ENCODE measurements at places on chromosomes 6 and 20. TPM values are rescaled to one million over a fixed set of nuclear protein-coding genes. Genes with fewer than 3 reads are reported as not detected.
A peak's percentile ranks its signal among the peaks of the same experiment; 100 is the strongest.

MRPS18B gene
- total RNA-seq: 38.6 TPM

- peak; percentile 35 for DNase-seq
These were observed 17.8 kb downstream of the LRP11 start for GRCh38 chr6:149846321-149846720.

DNA sequence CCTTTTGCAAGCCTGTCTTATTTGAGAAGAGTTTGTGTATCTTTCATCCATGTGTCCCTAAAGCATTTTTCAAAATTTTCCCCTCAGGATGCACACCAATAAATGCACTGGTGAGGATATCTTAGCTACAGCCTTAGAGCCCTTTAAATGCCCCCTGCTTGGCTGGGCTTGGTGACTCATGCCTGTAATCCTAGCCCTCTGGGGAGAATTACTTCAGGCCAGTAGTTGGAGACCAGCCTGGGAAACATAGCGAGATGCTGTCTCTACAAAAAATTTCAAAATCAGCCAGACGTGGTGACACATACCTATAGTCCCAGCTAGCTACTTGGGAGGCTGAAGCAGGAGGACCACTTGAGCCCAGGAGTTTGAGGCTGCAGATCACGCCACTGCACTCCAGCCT, 33.8 kb upstream of the PLCB4 start:
- no peak for DNase-seq

PLAGL1 gene
- 33.6 TPM for total RNA-seq

DNA sequence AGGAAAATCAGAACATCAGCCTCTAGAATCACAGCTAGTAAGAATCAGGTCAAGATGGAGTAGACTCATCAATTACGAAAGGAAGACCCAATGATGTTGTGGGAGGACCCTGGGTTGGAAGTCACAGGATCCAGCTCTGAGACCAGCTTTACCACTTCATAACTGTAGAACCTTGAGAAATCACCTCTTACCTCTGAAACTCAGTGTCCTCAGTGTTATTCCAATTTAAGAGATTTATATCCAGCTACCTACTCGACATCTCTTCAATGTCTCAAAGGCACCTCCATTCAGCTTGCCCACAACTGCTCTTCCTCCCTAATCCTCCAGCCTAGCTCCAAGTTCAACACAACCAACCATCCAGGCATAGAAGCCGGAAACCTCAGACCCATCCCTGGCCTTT, 16.3 kb downstream of the MRPL14 start:
- no peak for DNase-seq

GRCh38 chr6:291204-291696, 1.0 kb upstream of the DUSP22 start:
- DNase-seq: no peak

TSPO2 gene
- total RNA-seq: not detected

DNA sequence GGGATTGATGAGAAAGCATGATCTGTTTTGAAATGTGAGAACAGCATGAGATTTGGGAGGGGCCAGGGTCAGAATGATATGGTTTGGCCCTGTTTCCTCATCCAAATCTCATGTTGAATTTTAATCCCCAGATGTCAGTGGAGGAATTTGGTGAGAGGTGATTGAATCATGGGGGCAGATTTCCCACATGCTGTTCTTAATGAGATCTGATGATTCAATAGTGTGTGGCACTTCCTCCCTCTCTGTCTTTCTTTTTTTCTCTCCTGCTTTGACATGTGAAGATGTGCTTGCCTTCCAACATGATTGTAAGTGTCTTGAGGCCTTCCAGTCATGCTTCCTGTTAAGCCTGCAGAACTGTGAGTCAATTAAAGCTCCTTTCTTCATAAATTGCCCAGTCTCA, 1060.3 kb upstream of the CITED2 start:
- DNase-seq: no peak

ELOVL2 gene
- 1.3 TPM for total RNA-seq

DNA sequence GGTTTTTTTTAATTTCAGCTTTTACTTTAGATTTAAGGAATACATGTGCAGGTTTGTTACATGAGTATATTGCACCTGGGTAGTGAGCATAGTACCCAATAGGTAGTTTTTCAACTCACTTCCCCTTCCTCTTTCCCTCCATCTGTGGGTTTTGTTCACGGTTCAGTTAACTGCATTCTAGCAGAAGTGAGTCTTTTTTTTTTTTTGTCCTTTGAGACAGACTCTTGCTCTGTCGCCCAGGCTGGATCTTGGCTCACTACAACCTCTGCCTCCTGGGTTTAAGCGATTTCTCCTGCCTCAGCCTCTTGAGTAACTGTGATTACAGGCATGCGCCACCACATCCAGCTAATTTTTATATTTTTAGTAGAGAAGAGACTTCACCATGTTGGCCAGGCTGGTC, 8.7 kb downstream of the UBR2 start:
- DNase-seq: no peak

DNA sequence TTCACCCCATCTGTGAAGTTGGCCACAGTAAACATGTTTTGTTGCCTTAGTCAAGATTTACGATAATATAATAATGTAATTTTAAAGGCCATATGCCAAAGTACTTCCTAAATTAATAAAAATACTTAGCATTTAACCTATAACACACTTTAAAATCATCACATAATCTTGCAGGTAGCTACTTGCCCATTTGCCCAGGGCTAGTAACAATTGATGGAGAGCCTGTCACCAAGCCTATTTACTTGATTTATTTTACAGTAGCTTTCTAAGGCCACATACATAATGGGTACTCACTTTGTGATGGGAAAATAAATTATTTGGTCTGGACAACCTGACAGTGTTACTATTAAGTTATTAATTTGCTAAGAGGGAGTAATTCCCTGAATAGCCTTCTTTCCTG, 14.5 kb downstream of the BTBD9 start:
- DNase-seq: no peak

- no peak for DNase-seq
These were observed at the start of gene PLN for GRCh38 chr6:118548136-118548535. TSS of gene PLN (plus strand) at chr6:118548296. CDS start at chr6:118558922, 10,626 bp downstream.

HLA-DRA gene
- total RNA-seq: 319 TPM

MCCD1 gene
- total RNA-seq: not detected

- DNase-seq: peak; percentile 63
These were observed 78.0 kb downstream of the PTPN1 start for GRCh38 chr20:50588034-50588736.

SLC52A3 gene
- 0.84 TPM for total RNA-seq

DNA sequence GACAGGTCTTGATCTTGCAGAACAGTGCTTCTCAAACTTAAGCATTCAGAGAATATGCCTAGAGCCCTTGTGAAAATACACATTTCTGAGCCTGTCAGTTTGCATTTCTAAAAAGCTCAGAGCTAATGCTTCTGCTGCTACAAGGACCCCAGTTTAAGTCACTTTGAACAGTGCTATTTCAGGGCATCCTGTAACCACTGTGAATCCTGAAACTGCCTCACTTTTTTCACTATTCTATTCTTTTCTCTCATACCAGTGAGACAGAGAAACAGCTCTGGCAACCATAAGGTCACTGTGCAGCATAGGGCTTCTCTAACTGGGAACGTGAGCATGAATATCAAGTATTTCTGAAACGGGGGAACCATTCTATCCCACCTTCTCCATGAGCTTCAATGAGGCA, 51.2 kb downstream of the LGSN start:
- no peak for DNase-seq

- DNase-seq: no peak
These were observed 9.7 kb upstream of the THBS2 start for GRCh38 chr6:169263374-169263773.

DNA sequence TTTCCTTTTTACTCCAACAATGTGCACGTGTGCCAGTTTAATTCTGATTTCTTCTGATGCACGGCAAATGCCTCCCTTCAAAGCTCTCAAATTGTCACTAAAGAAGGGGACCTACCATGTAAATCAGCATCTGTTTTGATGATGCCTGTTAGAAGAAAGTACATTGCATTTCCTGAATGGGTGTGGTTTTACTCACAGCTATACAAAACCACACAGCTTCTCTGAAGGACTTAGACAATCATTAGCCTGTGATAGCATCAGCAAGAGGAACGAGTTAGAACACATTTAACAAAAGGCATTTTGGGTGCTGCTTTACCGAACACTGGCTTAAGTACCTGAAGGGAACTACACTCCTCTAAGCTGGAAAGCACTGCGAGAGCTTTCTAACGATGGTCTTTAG, 109.4 kb downstream of the ATXN1 start:
- DNase-seq: no peak

DNA sequence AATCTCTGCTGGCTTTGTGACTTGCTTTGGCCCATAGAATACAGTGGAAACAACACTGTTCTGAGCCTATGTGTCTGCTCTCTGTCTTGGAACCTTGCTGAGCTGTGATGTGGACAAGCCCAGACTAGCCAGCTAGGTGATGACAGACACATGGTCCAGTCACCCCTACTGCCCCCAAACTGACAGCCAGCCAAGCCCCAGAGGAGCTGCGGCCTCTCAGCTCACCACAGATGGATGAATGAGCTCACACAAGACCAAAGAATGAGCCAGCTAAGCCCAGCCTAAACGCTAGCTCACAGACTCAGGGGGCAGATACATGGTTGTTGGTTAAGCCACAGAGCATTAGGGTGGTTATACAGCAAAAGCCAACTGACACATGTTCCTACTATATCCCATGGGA, 4.1 kb downstream of the AARS2 start:
- DNase-seq: no peak

COL11A2 gene
- total RNA-seq: 0.60 TPM

DNA sequence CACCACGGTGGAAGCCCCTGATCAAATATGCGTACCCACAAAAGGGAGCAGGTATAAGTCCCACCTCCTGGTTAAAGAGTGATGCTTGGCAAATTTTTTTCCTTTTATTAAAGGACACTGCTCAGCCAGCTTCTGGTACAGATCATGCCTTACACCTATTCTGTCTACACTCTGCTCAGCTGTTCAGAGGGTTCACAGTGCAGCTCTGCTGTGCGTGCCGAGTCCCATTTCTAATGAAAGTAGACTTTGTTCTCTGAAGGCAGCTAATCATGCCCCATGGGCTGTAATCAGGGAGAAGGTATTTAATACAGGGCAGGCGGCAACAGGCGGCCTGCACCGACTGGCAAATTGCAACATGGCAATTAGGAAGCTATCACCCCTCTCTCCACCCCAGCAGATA, 16.3 kb downstream of the LRRC73 start:
- DNase-seq: no peak

DDO gene
- 2.4 TPM for total RNA-seq

DNA sequence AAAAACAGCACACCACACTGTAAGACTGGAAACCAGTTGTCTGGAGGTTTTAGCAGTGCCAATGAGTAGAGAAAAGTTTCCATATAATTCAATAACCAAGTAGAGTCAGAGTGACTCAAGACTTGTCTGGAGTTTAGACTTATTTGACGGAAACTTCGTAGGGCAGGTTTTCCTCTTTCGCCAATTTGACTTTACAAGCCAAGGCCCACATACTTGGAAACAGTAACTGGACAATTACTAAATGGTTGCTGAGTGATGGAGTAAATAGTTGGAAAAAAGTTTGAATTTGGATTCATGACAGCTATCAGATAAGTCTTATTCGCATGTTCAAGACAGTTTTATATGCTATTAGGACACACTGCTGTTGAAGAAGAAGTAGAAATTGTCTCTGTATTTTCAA, 48.1 kb upstream of the CTAGE9 start:
- DNase-seq: no peak

SLC25A27 gene
- total RNA-seq: 27.6 TPM

DNA sequence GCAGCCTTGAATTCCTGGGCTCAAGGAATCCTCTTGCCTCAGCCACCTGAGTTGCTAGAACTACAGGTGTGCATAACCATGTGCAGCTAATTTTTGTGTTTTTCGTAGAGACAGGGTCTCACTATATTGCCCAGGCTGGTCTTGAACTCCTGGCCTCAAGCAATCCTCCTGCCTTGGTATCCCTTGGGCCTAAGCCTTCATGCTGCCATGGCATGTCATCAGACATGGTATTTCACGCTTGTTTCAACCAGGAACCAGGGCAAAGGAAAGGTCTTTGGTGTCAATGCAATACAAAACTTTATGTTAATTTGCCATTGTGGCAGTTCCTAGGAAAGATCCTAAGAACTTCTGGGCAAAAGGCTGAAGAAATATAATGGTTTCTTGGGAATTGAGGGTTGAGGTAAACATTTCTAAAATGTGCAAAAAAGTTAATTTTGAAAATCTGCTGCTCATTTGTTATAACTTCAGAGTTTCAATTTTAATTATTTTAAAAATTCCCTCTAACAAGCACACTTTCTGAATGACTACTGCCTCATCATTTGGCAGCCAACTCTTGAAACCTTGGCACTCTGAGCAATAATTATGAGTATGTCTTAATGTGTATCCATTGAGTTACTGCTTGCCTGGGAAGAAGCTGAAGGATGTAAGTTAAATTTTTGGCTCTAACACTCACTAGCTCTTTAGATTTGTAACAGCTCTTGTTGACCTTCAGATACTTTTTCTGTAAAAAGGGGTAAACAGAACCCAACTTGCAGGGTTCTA, 154.1 kb downstream of the GJA10 start:
- no peak for DNase-seq

DOK5 gene
- total RNA-seq: 1.9 TPM

DNA sequence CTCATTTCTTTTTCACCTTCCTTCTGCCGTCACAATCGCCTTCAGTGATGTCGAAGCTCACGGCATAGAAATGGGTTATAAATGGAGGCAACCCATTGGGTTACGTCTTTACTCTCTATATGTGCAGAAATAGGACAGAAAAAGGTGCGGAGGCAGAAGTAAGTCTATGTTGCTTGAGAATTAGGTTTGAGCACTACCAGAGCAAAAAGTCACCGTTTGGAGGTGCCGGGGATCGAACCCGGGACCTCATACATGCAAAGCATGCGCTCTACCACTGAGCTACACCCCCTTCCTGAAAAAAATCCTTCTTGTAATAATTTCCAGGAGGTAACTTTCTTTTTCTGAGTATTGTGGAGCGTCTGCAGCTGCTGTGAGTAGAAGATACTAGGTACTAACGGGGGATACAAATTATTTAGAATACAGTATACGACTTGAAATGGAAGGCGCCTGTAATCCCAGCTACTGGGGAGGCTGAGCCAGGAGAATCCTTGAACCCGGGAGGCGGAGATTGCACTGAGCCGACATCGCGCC, 134.2 kb downstream of the TRIM27 start:
- no peak for DNase-seq

PNLDC1 gene
- total RNA-seq: not detected

DNA sequence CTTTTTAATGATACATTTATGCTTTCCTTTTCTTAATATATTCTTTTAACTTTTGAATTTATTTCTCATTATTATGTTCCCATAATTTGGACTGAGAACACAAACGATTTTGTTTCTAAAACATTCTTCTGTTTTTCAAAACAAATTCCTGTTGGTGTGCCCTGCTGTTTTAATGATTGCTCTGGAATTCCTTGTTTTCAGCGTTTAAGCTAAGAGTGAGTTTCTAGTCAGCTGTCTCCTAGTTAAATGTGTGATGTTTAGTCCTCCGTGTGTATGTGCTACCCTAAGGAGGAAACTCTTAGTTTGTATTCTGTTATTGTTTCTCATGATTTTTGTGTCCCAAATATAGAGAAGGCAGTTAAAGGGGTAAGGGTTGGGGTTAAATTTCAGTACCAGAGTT, 306.1 kb upstream of the RGS17 start:
- DNase-seq: no peak
